ENCODE measurements at places on chromosomes 11 and 22.

DNA sequence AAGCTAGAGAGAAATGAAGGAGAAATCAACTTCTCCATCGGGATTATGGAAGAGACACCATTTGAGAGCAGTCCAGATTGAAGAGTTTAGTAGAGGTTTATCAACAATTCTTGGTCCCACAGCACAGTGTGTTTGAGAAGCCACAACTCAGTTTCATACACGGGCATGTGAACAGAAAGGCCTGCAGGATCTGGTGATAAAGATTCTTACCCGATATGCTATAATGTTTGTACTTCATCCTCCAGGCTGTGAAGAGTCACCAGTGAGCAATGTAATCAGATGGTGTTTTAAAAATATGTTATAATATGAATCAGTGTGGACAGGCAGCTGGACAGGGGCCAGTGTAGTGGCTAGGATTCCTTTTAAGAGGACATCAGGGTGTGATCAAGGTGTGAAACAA lies 29.7 kb upstream of the VWA5A start:
- no peak for DNase-seq

GRCh38 chr11:46639197-46639839 lies 22.0 kb downstream of the ATG13 start:
- no peak for DNase-seq

DNA sequence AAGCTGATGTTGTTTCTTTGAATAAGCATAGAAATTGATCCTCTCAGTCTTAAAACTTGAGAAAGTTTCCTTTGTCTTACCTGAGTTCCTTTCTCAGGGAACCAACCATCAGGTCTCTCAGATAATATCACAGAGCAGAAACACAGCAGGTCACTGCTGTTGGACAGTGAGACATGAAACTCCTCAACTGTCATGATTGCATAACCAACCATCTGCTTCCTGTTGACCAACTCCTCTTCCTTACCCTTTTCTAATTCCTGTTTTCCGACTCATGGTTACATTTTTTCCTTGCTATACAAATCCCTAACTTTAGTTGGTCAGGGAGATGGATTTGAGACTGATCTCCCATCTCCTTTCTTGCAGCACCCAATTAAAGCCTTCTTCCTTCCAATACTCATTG lies 845.3 kb downstream of the FAM181B start:
- no peak for DNase-seq

- DNase-seq = no peak
These were observed 217.7 kb upstream of the CTSC start for GRCh38 chr11:88555018-88555828.

- no peak for DNase-seq
These were observed 313.8 kb downstream of the LARGE1 start for GRCh38 chr22:33606504-33606903.

DNA sequence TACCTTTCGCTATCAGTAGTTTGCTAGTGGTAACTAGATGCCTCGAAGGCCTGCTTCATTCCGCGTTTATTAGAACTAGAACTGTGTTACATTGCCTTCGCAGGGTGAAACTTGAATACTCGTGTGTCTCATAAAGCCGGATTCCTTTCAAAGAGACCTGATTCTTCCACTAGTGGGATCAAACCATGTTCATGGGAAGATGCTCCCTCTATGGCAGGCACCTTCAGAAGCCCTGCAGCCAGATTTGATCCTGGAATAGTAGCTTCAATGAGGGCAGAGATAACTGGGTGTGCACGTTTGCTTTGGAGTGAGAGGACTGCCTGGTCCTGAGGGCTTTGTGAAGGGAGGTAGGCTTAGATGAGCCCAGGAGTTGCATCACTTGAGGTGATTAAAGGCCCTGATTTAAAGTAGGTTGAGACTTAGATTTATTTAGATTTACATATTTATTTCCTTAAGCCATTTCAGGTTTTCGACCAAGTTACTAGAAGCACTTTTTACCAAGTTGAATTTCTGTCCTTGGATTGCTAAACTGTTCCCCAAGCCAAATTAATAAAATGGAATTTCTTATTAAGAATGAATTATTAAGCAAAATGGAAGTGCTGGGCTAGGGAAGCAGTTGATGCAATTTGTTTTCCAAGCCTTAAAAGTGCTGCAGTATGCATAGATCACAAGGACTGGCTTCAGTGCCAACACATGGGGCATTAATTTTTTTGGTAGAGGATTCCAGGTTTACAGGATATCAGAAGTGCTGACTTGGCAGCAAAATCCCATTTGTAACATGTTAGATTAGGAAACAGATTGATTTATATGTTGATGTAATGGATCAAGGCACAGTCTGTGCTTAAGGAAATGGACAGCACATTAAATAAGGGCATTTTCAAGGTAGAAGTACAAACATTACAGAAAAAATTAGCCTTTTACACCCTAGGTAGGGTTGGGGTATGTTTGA lies 32.9 kb downstream of the APLP2 start:
- no peak for DNase-seq

DNA sequence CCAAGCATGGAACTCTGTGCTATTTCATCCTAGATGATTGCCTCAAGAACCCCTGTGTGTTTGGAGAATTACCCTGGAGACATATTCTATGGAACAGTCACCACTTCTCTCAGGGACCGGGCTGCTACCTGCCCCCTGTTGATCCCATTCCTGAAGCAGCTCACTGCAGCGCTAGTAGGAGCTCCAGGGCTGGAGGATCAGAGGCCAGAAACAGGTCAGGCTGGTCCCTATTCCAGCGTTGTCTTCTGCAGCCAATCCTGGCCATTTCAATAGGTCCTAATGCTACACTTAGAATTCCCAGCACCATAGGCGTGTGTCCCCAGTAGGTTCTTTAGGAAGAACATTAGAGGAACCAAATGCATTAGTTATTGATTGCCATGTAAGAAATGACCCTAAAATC lies 48.9 kb downstream of the BTG4 start:
- no peak for DNase-seq

GRCh38 chr11:113178381-113179070 lies 135.9 kb upstream of the TTC12 start:
- DNase-seq = no peak

GRCh38 chr11:92357841-92358240 lies 133.2 kb downstream of the FAT3 start:
- no peak for DNase-seq

GRCh38 chr22:23268877-23269276 lies 88.6 kb downstream of the BCR start:
- peak; percentile 55 for DNase-seq

DNA sequence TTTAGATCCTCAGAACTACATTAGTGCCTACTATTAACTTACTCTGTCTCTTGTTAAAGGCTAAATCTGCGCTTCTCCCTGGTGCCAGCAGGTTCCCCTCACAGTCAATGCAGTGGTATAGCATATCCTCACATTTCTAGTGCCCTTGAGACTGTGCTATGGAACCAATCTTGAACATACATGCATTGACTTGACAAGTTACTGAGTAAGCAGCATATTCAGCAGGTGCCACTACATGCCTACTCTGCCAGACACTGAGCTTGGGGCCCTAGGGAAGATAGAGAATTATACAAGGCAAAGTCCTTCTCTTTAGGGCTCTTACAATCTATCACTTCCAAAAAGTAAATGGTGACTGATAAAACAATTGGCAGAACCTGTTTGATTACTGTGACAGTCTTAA lies 3.2 kb downstream of the FUT4 start:
- no peak for DNase-seq

- DNase-seq = no peak
These were observed 88.7 kb upstream of the TIMP3 start for GRCh38 chr22:32712644-32713355.

DNA sequence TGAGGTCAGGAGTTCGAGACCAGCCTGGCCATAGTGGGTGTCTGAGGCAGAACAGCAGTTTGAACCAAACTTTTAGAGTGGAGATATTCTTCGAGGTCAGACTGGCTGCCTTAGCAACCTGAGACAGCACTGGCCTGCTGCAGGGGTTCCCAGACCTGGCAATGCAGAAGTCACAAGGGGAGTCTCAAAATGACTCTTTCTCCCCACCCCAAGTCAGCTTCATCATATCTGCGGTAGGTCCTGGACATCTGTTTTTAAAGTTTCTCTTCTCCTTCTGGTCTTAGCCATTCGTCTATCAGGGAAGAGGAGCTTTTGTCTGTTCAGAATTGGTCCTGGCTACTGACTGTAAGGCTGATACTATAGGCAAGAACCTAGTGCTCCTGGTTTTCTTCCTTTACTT lies 14.5 kb upstream of the CLMP start:
- DNase-seq = peak; percentile 34

GRCh38 chr11:84264066-84264465 lies 977.9 kb upstream of the CCDC90B start:
- no peak for DNase-seq

- DNase-seq = no peak
These were observed 9.8 kb downstream of the NRXN2 start for GRCh38 chr11:64713016-64713707.

GRCh38 chr22:49084206-49084605 lies 743.5 kb downstream of the BRD1 start:
- no peak for DNase-seq

DNA sequence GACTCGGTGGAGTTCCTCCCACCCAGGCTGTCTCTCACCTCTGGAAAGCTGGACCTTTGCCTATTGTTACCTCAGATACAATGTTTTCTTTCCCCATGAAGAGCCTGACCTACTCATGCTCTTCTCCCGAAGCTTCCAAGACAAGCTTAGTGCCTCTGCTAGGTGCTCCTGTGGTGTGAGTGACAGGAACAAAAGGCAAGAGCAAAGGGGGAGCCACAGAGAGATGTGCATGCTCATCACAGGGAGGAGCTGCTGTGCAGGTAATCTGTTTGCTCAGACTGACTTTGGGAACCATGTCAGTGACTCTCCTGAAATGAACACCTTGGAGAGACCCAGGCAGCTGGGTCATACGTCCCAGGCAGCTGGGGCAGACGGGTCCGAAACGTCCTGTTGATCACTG lies 53.6 kb upstream of the VSTM5 start:
- no peak for DNase-seq

DNA sequence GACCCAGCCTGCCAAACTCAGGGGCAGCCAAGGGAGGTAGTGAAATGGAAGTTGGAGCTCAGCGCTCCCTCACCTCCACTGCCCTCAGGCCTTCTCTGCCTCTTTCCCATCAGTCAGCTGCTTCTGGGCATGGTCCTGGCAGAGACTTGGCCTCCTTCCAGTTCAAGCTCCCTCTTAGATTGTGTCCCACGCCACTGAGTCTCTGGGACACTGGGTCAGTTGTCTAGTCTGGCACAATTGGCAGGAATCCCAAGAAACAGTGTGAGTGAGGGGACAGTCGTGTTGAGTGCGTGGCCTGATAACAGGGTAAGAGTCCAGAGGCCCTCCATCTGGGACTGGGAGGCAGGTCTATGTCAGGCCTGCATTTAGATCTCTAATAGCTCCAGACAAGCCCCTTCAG lies 7.1 kb upstream of the SLC35E4 start:
- DNase-seq = no peak

DNA sequence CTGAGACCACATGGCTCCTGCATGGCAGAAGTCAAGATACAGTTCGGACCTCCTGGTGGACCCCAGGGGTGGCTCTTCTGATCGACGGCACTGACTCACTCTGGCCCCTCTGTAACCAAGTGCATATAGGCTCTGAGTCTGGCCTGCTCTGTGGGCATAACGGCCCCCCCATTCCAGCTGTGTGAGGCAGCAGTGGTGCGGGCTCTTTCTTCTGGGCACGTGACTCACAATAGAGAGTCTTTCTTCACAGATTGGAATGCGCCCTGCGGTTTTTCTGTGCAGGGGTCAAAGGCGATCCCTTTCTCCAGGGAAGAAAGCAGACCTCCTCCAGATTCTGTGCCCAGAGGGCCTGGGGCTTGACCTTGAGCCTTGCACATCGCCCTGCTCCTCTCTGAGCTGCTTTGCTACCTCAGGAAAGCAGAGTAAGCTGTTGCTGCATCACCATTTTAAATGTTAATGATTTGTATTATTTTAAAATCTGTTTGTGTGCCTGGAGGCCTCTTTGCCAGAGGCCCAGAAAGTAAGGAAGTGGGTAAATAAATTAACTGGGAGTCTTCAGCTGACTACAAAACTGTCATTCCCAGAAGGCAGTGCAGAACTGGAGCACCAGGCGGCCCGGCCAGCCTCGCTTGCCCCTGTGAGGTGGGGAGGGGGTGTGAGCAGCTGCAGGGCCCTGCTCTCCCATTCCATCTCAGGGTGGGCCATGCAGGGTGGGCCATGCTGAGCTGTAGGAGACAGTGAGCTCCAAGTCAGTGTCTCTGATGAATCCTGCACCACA lies 199.0 kb downstream of the GRIK4 start:
- DNase-seq = no peak

GRCh38 chr11:118048472-118049370 lies 28.2 kb upstream of the TMPRSS4 start:
- no peak for DNase-seq

DNA sequence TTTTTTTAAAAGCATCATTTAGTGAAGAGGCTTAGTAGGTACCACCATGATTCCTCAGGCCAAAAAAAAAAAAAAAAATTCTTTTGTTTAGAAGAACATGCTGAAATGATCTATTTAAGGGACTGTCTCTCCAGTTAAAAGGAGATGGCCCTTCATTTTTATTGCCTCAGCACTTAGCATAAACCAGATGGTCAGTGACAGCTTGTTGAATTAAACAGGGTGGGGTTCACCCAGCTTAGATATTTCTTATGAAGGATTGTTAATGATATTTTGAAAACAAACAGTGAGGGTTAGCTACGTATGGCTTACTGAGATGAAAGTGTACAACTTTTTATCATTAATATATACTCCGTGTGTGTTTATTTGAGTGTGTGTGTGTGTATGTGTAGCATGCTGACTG lies 203.7 kb downstream of the FAM181B start:
- no peak for DNase-seq

DNA sequence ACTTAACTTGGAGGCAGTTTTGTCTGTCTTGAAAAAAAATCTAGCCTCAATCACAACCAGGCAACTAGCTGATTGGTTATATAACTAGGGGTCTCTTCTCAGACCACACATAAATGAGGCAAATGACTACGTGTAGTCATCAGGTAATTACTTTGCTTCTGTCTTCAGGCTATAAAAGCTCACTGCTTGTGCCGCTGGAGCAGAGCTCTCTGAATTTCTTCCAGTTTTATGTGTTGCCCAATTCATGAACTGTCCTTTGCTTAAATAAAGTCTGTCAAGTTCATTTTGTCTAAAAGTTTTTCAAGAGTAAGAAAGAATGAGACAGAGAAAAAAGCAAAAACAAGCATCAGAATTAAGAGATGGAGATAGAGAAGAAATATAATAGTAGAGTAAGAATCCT lies 93.4 kb downstream of the MUC15 start:
- no peak for DNase-seq

GRCh38 chr11:64340671-64341335 lies 799 bp downstream of the CCDC88B start:
- peak; percentile 83 for DNase-seq

Measured in GM10248 (cell line).